SK-N-SH (cell line): ENCODE measurements at places on chromosomes 2 and 18.

DNA sequence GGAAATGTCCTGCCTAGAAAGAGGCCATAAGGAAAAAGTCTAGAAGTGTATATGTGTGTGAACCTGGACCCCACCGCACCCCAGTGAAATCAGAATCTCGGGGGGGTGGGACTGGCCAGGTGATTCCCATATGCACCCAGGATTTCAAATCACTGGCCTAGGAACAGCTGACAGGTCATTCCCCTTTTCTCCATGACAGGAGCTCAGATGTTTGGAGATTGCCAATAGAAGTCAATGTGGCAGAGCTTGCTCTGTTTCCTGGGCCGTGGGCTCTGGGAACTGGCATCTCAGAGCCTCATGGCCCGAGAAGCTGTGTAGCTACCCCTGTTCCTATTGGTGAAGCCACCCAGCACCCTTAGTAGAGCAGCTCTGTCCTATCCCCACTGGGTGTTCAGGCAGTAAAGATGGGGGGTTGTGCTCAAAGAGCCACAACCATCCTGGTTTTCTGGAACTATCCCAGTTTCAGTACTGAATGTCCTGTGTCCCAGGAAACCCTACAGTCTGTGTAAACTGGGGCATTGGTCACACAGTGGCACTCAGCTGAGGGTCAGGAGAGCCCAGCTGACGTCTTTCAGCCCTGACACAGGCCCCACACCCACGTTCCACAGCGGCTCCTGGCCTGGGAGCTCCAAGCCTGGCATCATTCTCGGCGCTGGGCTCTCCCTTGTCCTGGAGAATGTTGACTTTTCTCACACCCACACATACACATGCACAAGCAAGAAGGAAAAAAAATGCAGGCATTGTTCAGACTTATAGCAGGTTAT lies 18.9 kb downstream of the GNLY start:
- no peaks in the 10 kb centered on the region for H3K36me3 ChIP-seq
- no peak overlapping the region for H3K4me3 ChIP-seq
- peaks cover 9% of the 10 kb centered on the region; the same call in 1 of the 2 replicates for H3K4me1 ChIP-seq
- no peak overlapping the region for H3K27ac ChIP-seq

- H3K4me3 ChIP-seq = no peak overlapping the region
- no peaks in the 10 kb centered on the region for H3K36me3 ChIP-seq
- H3K4me1 ChIP-seq = no peaks in the 10 kb centered on the region
- no peak for DNase-seq
Measured at GRCh38 chr2:151947813-151948165, 119.6 kb upstream of the ARL5A start.

GRCh38 chr2:96485751-96486651 lies 19.2 kb downstream of the NEURL3 start:
- H3K27ac ChIP-seq = no peak overlapping the region
- H3K27me3 ChIP-seq = no peaks in the 10 kb centered on the region; the same call in 1 of the 2 replicates
- DNase-seq = no peak

DNA sequence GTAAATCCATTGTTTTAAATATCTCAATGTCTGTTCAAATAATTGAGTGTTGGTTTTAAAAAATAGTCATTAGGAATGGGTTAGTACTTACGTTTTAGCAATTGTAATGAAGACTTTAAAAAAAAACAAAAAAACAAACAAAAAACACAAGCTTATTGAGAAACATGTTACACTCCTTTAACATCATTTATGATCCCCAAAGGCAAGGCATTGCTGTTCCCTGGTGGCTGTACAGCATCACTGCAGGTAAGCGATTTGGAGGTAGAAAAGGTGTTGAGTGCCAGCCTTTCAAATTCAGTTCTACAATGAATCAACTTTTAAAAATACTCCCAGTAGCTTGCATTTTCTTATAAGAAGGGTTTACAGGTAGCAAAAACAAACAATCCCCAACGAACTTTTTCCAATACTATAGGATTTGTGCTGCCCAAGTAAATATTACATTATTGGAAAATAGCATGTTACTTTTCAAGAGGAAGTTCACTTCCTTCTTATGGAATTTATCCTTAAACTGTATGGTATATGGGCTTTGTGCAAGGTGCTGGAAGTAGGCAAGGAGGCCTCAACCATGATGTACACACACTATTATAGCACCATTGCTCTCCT lies 27.5 kb downstream of the CNRIP1 start:
- H3K27ac ChIP-seq = no peak overlapping the region; the same call in 1 of the 2 replicates
- 0 out of 2 replicates have a peak, but pooled peaks cover 5% of the 10 kb centered on the region for H3K4me1 ChIP-seq
- H3K27me3 ChIP-seq = no peaks in the 10 kb centered on the region
- no peak overlapping the region for H3K4me3 ChIP-seq
- peak; percentile 39 for DNase-seq
- H3K36me3 ChIP-seq = peaks cover 4% of the 10 kb centered on the region; the same call in 1 of the 2 replicates

- no peaks in the 10 kb centered on the region for H3K36me3 ChIP-seq
- peak; percentile 44 for DNase-seq
- H3K4me1 ChIP-seq = no peaks in the 10 kb centered on the region
- H3K27ac ChIP-seq = no peak overlapping the region
Measured at GRCh38 chr2:98374958-98375570, 28.8 kb downstream of the CNGA3 start.

- H3K4me3 ChIP-seq = no peak overlapping the region
- H3K4me1 ChIP-seq = no peaks in the 10 kb centered on the region
- no peak overlapping the region for H3K27ac ChIP-seq
- H3K27me3 ChIP-seq = no peaks in the 10 kb centered on the region; the same call in 1 of the 2 replicates
- no peak for DNase-seq
Measured at GRCh38 chr2:26144031-26144430, 28.9 kb upstream of the GAREM2 start.

DNA sequence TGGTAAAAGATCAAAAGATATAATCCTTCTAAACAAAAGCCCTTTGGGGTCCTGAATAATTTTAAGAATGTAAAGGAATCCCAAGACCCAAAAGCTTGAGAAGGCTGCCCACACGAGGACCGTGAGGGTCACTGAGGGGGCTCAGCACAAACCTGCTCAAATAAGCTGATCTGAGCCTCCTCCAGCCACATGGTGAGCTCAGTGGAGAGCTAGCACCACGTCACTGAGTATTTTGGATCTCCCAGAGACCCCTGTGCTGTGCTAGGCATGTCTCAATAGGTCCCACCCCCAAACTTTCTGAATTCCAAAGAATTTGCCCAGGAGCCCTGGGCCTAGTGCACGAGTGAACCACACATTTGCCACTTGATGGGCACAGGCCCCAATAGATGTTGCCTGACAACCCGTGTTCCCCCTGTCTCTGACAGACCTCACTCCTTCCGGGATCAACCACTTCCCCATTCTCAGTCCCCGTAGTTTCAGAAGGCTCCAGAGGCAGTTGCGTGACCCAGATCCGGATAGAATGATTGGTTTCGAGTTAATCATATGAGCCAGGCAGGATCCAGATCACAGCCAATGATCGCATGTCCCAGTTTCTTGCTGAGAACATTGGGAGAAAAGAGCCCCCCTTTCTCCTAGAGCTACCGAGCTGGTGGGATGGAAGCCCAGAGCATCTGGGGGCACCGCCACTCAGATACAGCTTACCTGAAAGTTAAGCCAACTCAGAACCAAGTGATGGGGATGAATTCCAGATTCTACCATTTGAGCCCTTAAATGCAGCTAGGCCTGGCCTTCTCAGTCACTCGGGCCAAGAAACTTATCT lies 203.8 kb downstream of the TNS1 start:
- H3K27ac ChIP-seq = no peak overlapping the region
- H3K27me3 ChIP-seq = no peaks in the 10 kb centered on the region
- H3K4me1 ChIP-seq = peaks cover 18% of the 10 kb centered on the region; the same call in 1 of the 2 replicates
- no peak for DNase-seq
- H3K4me3 ChIP-seq = no peak overlapping the region

DNA sequence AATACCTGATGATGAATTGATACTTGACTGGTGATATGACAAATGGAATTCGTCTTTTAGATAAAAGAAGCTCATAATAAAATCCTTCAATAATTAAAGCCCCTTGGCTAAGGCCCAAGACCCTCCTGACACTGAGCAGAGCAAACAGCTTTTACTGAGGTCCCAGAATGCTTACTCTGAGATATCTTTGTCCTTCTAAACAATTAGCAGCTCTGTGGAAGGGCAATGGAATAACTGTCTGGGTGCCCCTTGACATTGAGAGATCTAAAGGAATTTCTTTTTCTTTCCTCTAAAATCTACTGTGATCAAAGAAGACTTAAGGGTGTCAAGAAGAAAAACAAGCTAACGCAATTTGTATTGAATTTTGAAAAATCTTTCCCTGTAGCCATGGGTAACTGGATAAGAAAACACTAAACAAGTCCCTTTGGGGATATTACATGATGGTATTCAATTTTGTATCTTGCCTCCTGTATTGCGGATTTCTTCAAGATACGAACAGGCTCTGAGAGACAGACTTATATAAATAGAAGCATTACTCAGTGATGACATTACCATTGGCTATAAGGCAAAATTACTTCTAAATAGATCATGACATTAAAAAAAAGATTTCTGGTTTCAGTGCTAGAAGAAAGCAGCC lies 128.8 kb downstream of the MREG start:
- H3K4me3 ChIP-seq = no peak overlapping the region
- no peaks in the 10 kb centered on the region for H3K27me3 ChIP-seq
- no peak for DNase-seq
- no peak overlapping the region for H3K27ac ChIP-seq
- no peaks in the 10 kb centered on the region for H3K36me3 ChIP-seq

GRCh38 chr2:8753609-8754008 lies 71.8 kb downstream of the ID2 start:
- no peak for DNase-seq
- no peak overlapping the region for H3K4me3 ChIP-seq
- peaks cover 11% of the 10 kb centered on the region; the same call in 1 of the 2 replicates for H3K4me1 ChIP-seq
- peak overlapping the region; percentile 86 for H3K27ac ChIP-seq

GRCh38 chr2:207692206-207693065 lies 19.0 kb upstream of the CCNYL1 start:
- no peaks in the 10 kb centered on the region for H3K4me1 ChIP-seq
- no peak overlapping the region; the same call in 1 of the 2 replicates for H3K4me3 ChIP-seq
- DNase-seq = peak; percentile 59
- no peaks in the 10 kb centered on the region for H3K27me3 ChIP-seq
- H3K36me3 ChIP-seq = no peaks in the 10 kb centered on the region

GRCh38 chr2:206040525-206040924 lies 45.4 kb downstream of the INO80D start:
- no peak for DNase-seq
- H3K27ac ChIP-seq = no peak overlapping the region
- H3K4me1 ChIP-seq = no peaks in the 10 kb centered on the region
- H3K27me3 ChIP-seq = no peaks in the 10 kb centered on the region
- peaks cover 22% of the 10 kb centered on the region for H3K36me3 ChIP-seq

DNA sequence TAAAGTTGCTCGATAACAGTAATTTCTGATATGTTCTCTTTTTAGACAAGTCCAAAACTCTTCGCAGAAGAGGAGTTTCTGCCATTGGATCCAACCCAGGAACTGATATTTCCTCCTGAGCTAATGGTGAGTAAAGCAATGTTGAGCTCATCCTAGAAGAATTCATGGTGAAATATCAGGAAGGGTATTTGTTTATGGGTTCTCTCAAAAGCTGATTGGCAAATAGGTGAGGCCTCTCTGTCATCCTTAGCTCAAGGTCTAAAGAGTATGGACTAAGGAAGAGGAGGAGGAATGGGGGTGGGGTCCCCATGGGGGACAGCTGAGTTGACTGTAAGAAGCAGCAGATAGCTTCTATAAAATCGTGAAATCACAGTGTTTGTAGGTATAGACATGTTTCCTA lies 18.2 kb downstream of the AOX1 start:
- no peaks in the 10 kb centered on the region for H3K36me3 ChIP-seq
- no peaks in the 10 kb centered on the region for H3K27me3 ChIP-seq
- no peaks in the 10 kb centered on the region for H3K4me1 ChIP-seq
- no peak overlapping the region for H3K4me3 ChIP-seq
- DNase-seq = no peak

- H3K27me3 ChIP-seq = no peaks in the 10 kb centered on the region
- H3K27ac ChIP-seq = no peak overlapping the region
- DNase-seq = no peak
- H3K4me3 ChIP-seq = no peak overlapping the region
- no peaks in the 10 kb centered on the region for H3K36me3 ChIP-seq
Measured at GRCh38 chr2:239919774-239920692, 105.1 kb downstream of the NDUFA10 start.

DNA sequence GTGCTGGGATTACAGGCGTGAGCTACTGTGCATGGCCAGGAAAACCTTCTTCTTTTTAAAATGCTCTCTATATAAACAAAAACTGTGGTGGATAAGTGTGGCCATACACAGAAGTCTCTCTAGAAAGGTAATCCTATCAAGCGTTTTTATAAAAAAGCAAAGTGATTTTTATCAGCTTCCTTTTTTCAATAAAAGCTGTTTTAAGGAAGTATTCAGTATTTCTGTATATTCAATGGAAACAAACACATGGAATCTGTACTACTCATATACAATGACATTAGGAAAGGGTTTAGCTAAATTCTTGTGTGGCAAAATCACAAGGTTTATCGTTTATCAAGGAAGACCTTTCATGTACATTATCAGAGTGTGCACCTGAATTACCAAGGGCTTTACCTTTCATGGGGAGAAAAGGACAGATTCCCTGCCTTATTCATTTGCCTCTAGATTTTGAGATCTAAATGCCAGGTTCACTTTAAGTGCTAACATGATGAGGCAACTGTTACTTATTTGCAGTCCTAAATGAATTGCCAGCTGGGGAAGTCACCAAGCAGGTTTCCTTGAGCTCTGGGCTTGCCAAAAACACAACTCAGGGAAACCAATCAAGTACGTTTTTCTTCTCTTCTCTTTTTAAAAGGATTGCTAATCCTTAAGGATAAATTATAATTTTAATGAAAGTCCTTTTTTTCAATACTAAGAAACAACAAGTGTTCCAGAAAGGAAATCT lies 70.8 kb downstream of the RTN4 start:
- H3K27me3 ChIP-seq = no peaks in the 10 kb centered on the region
- H3K36me3 ChIP-seq = peaks cover 71% of the 10 kb centered on the region
- peaks cover 3% of the 10 kb centered on the region for H3K4me1 ChIP-seq
- H3K4me3 ChIP-seq = no peak overlapping the region

DNA sequence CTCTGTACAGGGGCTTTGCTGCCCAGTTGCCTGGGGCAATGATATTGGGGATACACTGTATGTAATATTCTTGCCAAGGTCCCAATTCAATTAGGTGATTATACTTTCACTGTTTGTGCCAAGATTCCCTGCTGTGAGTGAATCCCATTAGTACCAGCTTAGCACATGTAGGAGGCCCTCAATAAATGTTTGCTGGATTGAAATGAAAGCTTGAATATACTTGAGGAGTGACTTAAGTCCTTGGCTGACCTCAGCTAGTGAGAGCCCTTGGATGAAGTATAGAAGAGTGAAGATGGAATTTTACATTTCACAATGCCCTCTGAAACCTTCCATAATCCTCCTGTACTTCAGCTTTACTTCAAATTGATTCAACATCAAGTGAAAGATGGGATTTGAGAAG lies 102.9 kb downstream of the GATA6 start:
- H3K4me3 ChIP-seq = no peak overlapping the region
- no peak for DNase-seq
- H3K27ac ChIP-seq = no peak overlapping the region
- H3K4me1 ChIP-seq = no peaks in the 10 kb centered on the region

- no peak for DNase-seq
- H3K36me3 ChIP-seq = no peaks in the 10 kb centered on the region
- H3K27ac ChIP-seq = no peak overlapping the region
- peaks cover 2% of the 10 kb centered on the region; the same call in 1 of the 2 replicates for H3K4me1 ChIP-seq
- H3K27me3 ChIP-seq = no peaks in the 10 kb centered on the region
Measured at GRCh38 chr2:67923696-67924095, 139.1 kb downstream of the C1D start.
